Left renal cortex interstitium (tissue), 4 donors: ENCODE measurements at places on chromosomes 5 and 9. TPM values are rescaled to one million over a fixed set of nuclear protein-coding genes. Genes with fewer than 3 reads are reported as not detected.

DNA sequence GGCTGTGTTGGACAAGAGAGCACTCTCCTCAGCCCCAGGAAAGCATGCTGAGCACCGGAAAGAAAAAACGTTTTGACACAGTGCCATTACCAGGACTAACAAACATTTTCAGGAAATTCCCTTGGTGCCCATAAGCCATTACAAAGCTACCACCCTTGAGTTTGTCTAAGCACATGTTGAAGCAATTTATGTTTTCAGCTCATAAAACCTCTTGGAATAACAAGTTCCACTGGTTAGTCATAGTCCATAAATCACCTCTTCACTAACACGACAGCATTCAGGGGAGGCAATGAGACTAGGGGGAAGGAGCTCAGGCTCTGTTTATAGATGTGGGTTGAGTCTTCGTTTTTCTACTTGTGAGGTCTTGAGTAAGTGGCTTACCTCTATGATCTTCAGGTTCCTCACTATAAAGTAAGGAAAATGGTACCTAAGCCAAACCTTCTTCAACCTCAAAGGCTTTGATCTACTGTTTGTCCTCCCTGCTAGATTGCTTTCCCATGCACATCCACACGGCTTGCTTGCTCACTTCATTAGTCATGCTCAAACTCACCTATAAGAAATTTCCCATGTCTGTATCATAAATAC is 65.4 kb downstream of the DRD1 start:
- peak; percentile 10 for DNase-seq

DNA sequence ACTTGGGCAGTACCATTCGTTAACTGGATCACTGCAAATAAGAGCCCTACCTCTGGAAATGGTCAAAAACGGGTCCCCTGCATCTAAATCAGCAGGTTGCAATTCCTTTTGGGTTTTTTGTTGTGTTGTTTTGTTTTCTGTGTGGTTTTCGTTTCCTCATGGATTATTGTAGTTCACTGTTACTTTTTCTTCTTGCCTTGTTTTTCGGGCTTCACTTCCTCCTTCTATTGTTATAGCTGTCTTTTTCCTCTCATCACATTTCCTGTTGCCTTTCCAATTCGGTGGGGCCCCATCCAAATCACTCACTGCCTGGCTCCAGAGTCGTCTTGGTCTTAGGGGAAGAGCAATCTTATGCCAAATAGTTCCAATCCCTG is 8.7 kb upstream of the SSBP2 start:
- no peak for DNase-seq

DNA sequence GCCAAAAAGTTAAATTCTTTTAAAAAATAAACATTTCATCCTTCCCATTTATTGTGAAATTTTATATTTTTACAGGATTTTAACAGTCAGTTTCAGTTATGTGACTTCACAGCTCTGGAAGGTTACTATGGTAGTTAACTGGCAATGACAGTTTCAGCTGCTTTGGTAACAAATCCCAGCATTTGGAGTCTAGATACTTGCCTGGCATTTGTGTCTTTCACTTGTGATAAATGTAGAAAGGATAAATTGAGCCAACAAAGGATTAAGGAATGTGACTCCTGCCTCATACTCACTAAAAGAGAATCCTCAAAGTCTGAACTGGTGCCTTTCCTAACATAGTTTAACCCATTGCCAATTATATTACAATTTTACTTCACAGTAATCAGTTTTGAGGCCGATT is 315.5 kb downstream of the FER start:
- no peak for DNase-seq

- DNase-seq, result no peak
These were observed 176.0 kb downstream of the MED10 start for GRCh38 chr5:6202149-6202967.

Gene EGFLAM
- polyA plus RNA-seq, result 11.3 TPM

Gene PCDHGB4
- 5.9 TPM for polyA plus RNA-seq
